Ovary (tissue), 10 donors: ENCODE measurements at places on chromosomes 2 and 18. TPM values are rescaled to one million over a fixed set of nuclear protein-coding genes. Genes with fewer than 3 reads are reported as not detected.

DNA sequence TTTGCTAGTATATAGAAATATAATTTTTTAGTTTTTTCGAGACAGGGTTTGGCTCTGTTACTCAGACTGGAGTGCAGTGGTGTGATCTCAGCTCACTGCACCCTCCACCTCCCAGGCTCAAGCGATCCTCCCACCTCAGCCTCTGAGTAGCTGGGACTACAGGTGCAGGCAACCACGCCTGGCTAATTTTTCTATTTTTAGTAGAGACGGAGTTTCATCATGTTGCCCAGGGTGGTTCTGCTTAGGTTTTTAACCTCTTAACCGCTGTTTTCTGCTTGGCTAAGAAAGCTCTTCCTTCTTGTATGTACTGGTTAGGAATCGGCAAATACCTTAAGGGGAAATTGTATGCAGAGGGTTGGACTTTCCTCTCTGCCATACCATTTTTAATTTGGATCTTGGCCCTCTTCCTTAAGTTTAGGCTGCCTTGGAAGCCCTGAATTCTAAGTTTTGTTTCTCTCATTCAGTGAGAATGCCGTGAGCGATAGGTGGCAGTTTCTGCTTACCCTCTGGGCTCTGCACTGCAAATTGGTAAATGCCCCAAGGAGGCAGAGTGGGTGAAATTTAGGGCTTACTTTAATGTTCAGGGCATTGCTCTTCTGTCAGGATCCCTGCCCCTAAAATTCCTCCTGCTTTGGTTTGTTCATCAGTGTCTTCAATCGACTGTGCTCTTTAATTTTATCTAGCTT lies 32.3 kb downstream of the EML6 start:
- no peak for DNase-seq

GRCh38 chr18:8448130-8448529 lies 161.1 kb upstream of the RAB12 start:
- no peak for DNase-seq

DNA sequence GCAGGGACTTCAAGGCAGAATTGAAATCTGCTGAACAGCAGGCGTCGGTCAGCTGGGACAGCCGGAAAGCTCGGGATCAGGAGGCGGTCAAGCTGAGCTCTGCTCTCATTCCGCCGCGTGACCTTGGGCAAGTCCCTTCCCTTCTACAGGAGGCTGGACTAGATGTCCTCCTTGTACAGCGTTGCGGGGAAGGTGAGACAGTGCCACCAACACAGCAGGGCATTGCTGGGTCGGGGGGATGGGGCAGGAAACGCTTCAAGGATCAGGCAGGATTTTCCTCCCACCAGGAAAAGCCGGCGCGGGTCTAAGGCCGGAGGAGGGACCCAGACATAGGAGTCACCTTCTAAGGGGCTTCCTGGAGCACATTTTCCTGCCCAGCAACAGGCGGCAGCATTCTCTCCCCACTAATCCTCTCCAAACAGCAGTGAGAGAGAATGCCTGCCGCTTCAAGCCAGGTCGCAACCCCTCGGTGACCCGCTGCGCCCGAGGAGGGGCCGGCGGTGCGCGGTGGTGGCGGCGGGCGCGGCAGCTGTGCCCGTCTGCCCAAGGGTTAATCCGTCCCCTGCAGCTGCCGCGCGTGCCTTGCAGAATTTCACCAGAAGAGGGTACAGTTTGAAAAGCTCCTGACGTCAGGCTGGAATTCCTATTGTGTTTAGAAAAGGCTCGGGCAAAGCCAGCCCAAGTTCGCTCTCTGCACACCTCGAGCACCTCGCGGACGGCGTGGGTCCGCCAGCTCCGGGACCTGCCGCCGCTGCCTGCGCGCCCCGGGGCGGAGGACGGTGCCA lies at the start of gene KCNF1:
TSS of gene KCNF1 (plus strand) at position 644 of the 785 bp plus-strand sequence. CDS start 493 bp downstream, outside the sequence.
- no peak for DNase-seq

DNA sequence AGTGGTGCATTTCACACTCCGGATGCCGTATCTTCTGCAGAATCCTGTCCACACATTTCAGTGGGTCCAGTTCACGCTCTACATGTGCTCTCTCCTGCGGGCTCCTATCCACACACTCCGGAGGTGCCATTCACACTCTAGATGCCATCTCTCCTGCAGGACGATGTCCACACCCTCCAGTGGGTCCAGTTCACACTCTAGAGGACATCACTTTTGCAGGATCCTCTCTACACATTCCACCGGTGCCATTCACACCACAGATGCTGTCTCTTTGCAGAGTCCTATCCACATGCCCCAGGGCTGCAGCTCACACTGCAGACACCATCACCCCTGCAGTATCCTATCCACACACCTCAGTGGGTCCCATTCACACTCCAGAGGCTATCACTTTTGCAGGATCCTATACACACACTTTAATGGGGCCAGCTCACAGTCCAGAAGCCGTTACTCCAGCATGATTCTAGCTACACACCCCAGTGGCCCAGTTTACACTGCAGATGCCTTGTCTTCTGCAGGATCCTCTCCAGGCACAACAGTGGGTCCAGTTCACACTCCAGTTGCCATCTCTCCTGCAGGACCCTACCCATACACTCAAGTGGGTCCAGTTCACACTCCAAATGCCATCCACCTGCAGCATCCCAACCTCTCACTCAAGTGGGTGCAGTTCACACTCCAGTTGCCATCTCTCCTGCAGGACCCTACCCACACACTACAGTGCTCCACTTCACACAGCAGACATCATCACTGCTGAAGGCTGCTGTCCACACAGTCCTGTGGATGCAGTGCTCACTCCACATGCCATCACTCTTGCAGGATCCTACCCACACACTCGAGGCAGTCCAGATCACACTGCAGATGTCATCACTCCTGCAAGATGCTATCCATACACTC lies 2.1 kb upstream of the PXDN start:
- DNase-seq, result no peak

GCA gene
- 8.8 TPM for polyA plus RNA-seq

ANKRD62 gene
- polyA plus RNA-seq, result not detected
